ENCODE measurements at places on chromosomes 13 and 19.
A peak's percentile ranks its signal among the peaks of the same experiment; 100 is the strongest.

GRCh38 chr19:32649751-32650150 is 25.2 kb downstream of the ANKRD27 start:
- DNase-seq = no peak

GRCh38 chr19:14809272-14810057 is 25.5 kb downstream of the OR7A5 start:
- DNase-seq = no peak

- no peak for DNase-seq
Observed at GRCh38 chr13:74661851-74662250, 527.6 kb upstream of the KLF12 start.

DNA sequence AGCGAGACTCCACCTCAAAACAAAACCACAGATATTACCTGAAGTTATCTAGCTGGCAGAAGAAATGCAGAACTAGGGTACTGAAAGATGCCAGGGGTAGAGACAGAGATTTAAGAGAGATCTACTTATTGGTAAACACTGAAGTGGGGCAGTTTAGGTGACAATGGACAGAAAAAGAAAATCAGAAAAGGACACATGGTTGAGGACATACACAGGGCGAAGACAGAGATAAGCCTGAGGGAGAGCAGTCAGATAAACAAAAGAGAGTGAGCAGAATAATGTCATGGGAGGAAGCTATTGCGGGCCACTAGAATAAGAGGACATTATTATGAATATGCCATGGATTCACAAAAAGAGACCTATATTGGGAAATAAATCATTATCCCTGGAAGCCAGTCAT is 3.3 kb downstream of the NEK5 start:
- no peak for DNase-seq

- peak; percentile 41 for DNase-seq
Observed at GRCh38 chr19:3462991-3463713, 17.2 kb downstream of the SMIM24 start.

DNA sequence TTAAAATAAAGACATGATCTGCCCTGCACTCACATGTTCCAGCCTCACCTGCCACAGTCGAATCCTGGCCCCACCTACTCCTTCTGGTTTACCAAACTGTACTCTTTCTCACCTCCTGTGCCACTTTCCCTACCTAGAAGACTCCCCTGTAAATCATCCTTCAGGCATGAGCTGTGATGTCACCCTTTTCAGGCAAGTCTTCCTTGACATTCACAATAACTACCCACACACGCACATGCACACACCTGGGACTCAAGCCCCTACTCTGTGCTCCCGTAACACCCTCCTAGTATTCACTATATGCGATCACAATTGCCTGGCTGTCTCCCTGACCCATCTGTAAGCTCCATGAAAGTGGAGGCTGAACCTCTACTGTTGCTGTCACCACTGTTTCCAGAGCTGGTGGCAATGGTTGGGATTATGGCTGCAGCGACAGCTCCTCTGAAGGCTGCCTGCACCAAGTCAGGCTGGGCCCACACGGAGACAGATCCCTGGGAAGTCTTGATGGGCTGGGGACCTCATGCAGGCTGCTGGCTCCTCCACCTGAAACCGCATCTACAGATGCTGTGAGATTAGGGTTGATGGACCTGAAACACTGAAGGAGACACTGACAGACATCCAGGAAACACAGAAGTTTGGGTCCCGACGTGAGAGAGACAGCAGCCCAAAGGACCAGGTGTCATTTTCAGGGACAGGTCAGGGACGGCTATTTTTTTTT is 611.1 kb downstream of the UQCRFS1 start:
- DNase-seq = no peak

DNA sequence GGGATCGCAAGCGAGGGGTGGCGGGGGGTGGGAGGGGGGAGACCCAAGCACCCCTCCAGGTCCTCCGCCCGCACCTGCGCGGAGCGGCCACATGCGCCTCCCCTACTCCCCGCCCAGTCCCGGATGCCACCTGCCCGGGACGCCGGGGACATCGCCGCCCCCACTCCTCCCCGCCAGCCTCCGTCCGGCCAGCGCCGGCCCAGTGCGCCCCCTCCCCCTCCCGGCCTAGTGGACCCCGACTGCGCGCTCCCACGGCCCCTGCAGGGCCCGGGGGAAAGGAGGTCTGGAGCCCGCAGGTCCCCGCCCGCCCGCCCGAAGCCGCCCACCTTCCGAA is 263 bp downstream of the RHPN2 start:
- peak; percentile 80 for DNase-seq

DNA sequence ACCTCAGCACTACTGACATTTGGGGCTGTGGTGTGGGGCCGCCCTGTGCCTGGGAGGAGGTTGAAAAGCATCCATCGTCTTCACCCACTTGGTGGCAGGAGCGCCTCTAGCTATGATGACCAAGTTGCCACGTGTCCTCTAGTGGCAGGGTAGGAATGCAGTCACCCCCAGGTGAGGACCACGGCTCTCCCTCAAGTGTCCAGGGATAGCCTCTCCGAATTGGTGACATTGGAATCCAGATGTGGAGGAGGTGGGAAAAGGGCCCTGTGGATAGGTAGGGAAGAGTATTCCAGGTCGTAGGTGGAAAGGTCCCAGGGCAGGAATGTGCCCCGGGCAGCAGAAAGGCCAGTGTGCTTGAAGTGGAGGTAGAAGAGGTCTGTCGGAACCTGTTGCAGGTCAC is 37.6 kb downstream of the ARHGEF18 start:
- DNase-seq = no peak

GRCh38 chr13:106187101-106187500 is 348.4 kb downstream of the EFNB2 start:
- no peak for DNase-seq

- DNase-seq = no peak
Observed at GRCh38 chr13:45940061-45940460, 88.5 kb upstream of the SIAH3 start.

- peak; percentile 94 for DNase-seq
Observed at GRCh38 chr19:50556282-50557008, 11.8 kb downstream of the LRRC4B start.

GRCh38 chr13:99215184-99215830 is 14.7 kb downstream of the UBAC2 start:
- no peak for DNase-seq

DNA sequence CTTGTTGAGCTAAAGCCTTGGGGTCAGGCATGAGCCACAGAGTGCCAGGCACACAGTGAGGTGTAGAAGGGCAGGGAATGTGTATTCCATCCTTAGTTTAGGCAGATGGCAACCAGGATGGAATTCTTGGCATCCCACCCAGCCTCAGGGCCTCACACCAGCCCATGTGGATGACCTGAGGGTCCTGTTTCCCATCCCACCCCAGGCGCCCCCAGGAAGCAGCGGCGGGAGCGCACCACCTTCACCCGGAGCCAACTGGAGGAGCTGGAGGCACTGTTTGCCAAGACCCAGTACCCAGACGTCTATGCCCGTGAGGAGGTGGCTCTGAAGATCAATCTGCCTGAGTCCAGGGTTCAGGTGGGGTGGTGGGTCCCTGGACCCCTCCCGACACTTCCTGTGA is 14.3 kb downstream of the CRX start:
- DNase-seq = no peak

- no peak for DNase-seq
Observed at GRCh38 chr19:48354332-48354992, 9.3 kb downstream of the TMEM143 start.

GRCh38 chr19:15313649-15314279 is 18.6 kb downstream of the BRD4 start:
- no peak for DNase-seq

Measured in iPS-NIHi11 (cell line).